ENCODE measurements at places on chromosomes 7 and 10.

DNA sequence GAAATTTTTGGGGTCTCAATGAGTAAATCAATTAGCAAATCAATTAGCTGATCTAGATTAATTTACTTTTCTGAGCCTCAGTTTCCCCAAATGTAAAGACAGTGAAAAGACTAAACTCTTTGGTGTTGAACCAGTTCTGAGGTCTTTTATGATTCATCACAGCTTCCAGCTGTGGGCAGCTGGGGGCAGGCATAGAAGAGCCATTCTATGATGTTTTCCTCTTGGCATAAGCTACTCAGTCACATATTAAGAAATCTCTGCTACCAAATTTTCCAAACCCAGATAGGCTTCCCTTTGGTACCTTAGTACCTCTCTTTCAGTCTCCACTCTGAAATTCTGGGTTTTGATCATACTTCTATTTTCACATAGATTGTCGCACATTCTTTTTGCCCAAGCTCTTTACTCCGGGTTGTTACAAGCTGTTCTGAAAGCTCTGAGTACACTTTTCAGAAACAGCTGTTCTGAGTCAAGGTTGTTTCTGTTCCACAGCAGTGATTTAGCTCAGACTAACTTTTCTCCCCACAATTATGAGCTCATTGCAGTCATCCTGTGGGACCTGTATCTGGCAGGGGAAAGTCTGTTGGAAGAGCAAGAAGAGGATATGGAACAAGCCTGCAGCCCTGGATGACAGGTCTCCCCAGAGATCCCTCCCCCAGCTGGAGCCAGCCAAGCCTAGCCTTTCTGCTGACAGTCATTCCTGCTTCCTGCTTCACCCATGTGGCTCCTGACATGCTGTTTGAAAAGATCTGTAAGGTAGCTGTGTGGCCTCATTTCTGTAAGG is 599.6 kb upstream of the GHITM start:
- DNase-seq: no peak

GRCh38 chr10:1050554-1050953 is 1.6 kb upstream of the IDI1 start:
- DNase-seq: no peak

DNA sequence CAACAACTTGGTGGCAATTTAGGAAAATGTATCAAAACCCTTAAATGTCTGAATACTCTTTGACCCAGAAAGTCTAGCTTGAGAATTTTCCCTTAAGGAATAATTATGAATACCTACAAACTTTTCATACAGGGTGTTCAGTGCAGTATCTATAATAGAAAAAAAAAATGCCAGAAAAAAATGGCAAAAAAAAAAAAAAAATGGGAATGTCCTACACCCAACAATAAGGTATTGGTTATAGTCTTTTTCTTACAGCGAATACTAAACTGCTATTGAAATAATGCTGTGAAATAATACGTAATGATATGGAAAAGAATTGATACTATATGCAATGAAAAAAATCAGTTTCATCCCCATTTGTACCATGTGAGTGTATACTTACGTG is 44.3 kb downstream of the ZNF800 start:
- no peak for DNase-seq

DNA sequence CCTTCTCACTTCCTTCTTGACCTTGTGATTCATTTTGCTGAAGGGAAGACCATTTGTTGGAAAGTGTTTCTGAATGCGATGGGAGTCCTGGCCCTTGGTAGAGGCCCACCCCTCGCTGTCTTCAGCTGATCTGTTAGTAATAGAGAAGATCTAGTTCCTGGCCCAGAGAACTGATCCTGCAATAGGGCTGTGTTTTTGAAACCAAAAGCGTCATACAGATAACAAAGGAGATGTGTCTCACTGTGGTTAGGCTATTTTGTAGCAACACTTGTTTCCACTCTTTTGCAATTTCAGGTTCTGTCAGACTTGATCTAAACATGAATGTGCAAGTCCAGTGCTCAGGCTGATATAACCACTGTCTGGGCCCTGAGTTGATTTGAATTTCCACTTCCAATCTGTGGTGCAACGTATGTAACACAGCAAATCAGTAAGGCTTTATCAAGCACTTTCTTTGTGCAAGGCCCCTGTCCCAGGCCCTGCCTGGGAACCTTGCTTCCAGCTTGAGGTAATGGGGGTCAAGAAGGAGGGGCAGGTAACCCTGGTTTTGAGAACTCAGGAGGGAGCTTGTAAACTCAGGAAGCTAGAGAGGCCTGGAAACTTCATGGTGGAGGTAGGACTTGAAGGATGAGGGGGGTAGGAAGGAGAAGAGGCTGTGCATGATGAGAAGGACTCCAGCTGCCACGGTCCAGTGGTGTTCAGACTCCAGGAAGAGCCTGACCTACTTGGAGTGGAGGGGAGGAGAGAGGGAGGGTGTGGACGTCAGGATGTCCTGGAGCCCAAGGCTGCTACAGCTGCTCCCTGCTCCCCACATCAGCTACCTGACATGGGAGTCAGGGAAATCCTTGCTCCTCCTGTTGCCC is 42.2 kb upstream of the SRGN start:
- DNase-seq: no peak

- DNase-seq: no peak
Observed at GRCh38 chr10:61465901-61466632, 12.9 kb upstream of the TMEM26 start.

Measured in hematopoietic multipotent progenitor cell treated with erythropoietin and hydrocortisone succinate and interleukin-3 and kit ligand, for 15 days (in vitro differentiated cells).